ENCODE measurements at places on chromosomes 2 and 18. TPM values are rescaled to one million over a fixed set of nuclear protein-coding genes. Genes with fewer than 3 reads are reported as not detected.

SLC5A7 gene
- not detected for polyA plus RNA-seq

GRCh38 chr2:84425310-84425709, 33.8 kb downstream of the SUCLG1 start:
- H3K36me3 ChIP-seq = peaks cover 4% of the 10 kb centered on the region
- no peak overlapping the region for H3K27ac ChIP-seq
- DNase-seq = no peak
- H3K4me1 ChIP-seq = no peaks in the 10 kb centered on the region
- H3K27me3 ChIP-seq = no peaks in the 10 kb centered on the region

FARSB gene
- polyA plus RNA-seq = 15.0 TPM

DNA sequence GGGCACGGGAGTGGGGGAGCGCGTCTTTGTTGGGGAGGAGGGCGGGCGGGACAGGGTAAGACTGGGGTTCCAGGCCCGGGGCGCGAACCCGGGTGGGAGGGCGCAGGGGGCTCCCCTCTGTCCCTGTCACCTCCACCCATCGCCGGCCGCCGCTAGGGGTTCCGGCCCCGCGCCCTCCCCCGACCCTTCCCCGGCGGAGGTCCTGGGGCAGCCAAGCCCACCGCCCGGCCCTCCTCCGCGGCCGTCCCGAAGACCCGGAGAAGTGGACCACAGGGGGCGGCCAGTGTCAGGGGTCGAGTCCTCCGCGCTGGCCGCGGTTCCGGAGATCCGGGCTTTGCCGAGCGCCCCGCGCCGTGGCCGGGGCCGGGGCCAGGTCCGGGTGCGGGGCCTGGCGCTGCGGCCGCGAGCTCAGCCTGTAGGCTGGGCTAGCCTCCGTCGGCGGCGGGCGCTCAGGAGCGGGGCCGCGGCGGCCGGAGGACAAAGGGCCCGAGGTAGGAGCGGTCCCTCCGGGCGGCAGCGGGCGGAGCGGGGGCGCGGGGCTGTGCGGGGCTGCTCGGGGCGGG, 16.6 kb upstream of the E2F6 start:
- H3K36me3 ChIP-seq = no peaks in the 10 kb centered on the region
- peaks cover 25% of the 10 kb centered on the region for H3K27me3 ChIP-seq
- H3K4me3 ChIP-seq = peak overlapping the region; percentile 60
- DNase-seq = peak; percentile 53
- H3K27ac ChIP-seq = no peak overlapping the region
- H3K4me1 ChIP-seq = peaks cover 11% of the 10 kb centered on the region

GRCh38 chr2:106885329-106885728, 638 bp downstream of the ST6GAL2 start:
- peaks cover 58% of the 10 kb centered on the region for H3K27me3 ChIP-seq
- no peak for DNase-seq
- H3K4me1 ChIP-seq = peaks cover 5% of the 10 kb centered on the region
- no peaks in the 10 kb centered on the region for H3K36me3 ChIP-seq

DNA sequence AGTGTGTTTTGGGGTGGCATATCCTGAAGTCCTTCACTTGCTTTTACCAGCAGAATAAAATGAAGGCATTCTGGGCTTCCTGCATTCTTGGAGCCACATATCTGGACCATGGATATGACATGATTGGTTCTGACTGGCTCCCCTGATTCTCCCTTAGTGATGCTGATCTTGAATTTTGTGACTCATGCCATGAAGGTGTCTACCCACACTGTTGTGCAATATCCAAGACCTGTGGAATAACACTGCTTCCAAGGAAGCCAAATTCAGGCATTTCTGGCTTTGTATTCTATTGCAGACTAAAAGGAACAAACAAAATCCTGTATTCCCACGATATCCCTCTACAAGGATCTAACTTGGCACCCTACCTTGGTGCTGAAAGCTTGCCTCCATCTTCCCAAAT, 125.8 kb downstream of the LYPD6B start:
- no peaks in the 10 kb centered on the region for H3K27me3 ChIP-seq
- DNase-seq = no peak
- H3K27ac ChIP-seq = no peak overlapping the region
- H3K36me3 ChIP-seq = no peaks in the 10 kb centered on the region
- peaks cover 20% of the 10 kb centered on the region for H3K4me1 ChIP-seq
